ENCODE measurements at places on chromosomes 11 and 22.

- no peak for DNase-seq
These were observed 1031.8 kb downstream of the NTM start for GRCh38 chr11:132402071-132402684.

DNA sequence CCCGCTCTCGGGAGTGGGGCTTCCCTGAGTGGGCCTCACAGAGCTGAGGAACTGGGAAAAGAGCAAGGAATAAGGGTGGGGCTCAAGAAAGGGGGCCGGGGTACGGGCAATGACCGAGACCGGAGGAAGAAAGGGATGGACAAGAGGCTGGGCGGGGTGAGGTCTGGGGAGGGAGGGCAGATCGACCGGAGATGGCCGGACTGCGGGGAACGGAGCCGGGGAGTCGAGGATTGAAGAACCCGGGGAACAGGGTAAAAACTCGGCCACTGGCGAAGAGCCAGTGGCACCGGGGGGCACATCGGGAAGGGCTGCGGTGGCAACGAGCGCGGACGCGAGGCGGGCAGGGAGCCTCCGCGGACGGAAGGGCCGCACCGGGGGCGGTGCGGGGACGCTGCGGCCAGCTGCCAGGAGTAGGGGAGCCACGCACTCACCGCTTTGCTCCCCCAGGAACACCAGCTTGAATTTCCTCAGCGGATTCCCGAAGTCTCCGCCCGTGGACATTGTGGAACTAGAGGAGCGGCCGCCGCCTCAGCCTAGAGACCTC lies 667 bp downstream of the RAB6A start:
- no peak for DNase-seq

DNA sequence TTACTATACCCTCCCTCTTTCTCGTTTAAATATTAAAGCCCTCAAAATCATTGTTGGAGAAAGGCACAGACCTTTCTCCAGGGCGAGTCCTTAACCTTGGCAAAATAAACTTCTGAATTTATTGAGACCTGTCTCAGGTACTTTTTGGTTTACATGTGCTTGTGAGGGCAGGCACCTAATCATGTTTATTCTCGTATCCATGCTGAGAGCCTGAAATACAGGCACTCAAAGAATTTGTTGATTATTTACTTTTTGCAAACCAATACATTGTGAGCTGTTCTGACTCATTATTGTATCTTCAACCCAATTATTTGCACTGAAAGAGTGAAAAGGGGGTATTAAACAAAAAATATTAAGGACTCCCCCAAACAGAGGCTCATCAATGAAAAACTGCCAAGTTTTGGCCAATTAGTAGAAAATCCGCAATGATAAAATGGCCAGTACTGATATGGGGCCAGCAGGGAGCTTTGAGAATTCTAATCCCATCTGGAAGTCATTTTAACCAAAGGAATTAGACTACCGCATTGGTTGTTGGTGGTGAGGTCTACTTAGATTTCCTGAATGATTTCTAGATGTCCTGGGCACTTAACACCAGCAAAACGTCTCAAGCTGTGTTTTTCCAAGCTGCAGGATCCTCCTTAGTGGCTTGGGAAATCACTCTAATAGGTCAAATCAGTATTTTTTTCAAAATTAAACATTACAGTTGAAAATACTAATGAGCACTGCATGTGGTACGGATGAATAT lies 157.3 kb downstream of the SWAP70 start:
- no peak for DNase-seq

- DNase-seq = no peak
These were observed 562.0 kb downstream of the MN1 start for GRCh38 chr22:27239520-27239919.

DNA sequence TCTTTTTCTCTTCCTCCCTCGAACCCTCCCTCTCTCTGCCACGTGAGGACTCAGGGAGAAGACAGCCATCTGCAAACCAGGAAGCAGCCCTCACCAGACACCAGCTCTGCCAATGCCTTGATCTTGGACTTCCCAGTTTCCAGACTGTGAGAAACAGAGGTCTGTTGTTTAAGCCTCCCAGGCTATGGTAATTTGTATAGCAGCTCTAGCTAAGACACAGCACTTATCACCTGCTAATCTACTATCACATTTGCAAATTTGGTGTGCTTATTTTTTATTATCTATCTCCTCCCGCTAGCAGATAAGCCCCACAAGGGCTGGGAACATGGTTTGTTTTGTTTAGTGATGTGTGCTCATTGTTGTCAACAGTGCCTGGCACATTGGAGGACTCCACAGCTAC lies 124.8 kb upstream of the OPCML start:
- DNase-seq = no peak

- DNase-seq = peak; percentile 69
These were observed 3.2 kb upstream of the RTN4RL2 start for GRCh38 chr11:57456960-57457642.

GRCh38 chr11:62353841-62354240 lies 16.6 kb downstream of the ASRGL1 start:
- DNase-seq = no peak

DNA sequence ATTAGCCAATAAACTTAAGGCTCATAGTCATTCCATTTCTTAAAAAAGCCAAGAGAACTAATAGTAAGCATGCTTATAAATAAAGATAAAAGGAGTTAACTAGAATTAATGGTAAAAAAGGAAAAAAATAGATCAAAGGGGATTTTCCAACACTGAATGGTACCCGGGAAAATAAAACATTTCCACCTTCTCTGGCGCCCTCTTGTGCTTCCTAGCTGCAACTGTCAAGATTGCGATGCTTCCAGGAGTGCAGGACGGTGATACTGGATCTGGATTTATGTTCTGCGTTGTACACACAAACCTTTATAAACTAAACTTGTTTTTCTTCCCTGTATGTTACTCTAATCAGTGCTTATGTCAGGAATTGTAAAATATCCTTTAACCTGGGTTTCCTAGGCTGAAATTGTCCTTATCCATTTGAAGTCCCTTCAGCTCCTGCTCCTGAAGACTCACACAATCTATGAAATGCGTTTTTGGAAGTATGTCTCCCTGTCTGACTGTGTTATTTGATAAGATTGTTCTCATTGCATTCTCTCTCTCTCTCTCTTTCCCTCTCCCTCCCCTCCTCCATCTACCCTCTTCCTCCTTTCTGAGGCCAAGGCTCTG lies 9.6 kb upstream of the HTATIP2 start:
- no peak for DNase-seq

DNA sequence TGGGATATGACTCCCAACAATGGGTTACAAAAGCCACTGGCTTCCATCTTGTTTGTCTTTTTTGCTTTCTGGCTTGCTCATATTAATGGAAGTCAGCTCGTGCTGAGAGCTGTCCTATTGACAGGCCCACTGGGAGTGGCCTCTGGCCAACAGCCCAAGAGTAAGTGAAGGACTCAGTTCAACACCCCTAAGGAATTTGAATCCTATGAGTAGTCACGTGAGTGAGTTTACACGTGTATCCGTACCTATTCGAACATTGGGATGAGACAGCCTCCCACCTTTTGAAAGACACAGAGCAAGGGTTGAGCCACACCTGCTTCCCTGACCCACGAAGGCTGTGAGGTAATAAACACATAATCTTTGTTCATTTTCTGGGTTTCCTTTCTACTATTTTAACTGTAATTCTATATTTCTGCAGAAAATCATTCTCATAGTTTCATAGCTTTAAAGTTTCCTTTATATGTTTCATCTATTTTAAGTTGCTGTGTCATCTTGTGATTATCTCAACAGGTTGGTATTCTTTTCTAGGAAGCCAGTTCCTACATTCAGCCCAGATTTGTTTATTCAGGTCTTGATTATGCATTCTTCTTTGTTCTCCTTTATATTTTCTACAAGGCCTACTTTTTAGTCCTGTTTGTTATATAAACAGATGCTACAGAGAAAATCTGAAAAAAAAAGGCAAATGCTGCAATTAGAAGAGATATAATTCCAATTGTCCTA lies 802.3 kb downstream of the CNTN5 start:
- DNase-seq = no peak

Data from naive thymus-derived CD8-positive, alpha-beta T cell (primary cell).